Dermis microvascular lymphatic vessel endothelial cell (primary cell): ENCODE measurements at places on chromosomes 3 and 15.
A peak's percentile ranks its signal among the peaks of the same experiment; 100 is the strongest.

- DNase-seq: no peak
These were observed 25.5 kb downstream of the RFT1 start for GRCh38 chr3:53104762-53105161.

GRCh38 chr15:85570336-85570735 is 189.9 kb downstream of the AKAP13 start:
- DNase-seq: no peak

DNA sequence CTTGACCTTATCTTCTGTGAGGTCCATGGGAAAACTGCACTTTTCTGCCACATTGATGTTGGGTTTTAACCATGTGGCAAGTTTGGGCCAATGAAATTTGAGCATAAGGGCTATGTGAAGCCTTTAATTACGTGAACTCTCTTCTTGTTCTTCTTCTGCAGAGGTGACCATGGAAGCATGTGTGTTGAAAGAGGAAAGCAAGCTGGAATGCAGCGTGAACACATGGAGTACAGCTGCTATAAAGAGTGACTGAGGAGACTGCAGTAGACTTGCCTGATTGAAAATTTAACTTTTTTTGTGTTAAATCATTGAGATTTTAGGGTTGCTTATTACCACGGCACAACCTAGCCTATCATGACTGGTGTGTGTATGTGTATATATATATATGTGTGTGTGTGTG is 347.3 kb downstream of the ZIC1 start:
- no peak for DNase-seq

DNA sequence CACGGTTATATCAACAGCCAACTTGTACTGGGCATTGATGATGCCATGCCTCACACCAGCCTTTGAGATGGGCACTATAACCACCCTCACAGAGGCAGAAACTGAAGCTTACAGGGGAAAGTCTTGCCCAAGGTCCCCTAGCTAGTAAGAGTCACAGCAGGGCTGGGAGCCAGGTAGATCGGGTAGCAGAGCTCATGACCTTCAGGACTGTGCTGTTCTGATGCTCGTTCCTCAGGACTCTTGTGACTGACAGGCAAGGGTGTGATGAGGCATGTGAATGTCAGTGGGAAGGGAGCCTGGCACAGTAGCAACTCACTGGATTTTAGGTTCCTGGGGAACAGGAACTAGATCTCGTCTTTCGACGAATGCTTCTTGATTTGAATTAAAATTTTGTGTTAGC is 65.7 kb downstream of the RLBP1 start:
- DNase-seq: no peak

DNA sequence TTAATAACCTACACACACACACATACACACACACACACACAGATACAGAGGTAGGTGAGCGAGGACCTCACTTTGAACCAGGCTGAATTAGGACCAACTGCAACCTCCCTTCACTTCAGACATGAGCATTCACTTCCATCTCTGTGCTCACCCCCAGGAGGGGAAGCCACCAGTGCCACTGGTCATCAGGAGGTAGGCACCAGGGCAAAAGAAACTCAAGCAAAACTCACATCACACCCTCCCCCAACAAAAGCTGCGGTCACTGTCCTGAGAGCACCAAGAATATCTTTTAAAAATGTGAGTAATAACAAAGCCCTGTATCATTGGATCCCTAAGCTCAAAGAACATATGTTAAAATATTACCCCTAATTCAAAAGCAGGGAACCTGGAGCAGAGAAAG is 8.1 kb downstream of the FOXP1 start:
- no peak for DNase-seq

DNA sequence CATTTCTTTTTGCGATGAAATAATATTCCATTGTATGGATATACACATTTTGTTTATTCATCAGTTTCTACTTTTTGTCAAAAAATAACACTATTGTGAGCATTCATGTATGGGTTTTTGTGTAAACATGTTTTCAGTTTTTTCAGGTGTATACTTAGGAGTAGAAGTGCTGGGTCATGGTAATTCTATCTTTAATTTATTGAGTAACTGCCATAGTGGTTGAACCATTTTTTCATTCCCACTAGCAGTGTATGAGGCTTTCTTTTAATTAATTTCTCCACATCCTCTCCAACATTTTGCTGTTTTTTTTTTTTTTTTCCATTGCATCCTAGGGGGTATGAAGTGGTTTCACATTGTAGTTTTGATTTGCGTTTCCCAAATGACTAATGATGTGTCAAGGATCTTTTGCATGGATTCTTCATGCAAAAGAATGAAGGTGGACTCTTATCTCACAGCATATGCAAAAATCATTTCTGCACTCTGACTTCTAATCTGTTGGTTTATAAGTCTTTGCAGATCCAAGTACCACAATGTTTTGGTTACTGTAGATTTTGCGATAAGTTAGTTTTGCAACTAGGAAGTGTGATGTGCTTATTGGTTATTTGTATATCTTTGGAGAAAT is 12.6 kb downstream of the ATP2C1 start:
- no peak for DNase-seq

GRCh38 chr3:73351423-73352071 is 273.2 kb downstream of the PDZRN3 start:
- no peak for DNase-seq

GRCh38 chr15:74008901-74009300 is 14.4 kb downstream of the PML start:
- DNase-seq: no peak

DNA sequence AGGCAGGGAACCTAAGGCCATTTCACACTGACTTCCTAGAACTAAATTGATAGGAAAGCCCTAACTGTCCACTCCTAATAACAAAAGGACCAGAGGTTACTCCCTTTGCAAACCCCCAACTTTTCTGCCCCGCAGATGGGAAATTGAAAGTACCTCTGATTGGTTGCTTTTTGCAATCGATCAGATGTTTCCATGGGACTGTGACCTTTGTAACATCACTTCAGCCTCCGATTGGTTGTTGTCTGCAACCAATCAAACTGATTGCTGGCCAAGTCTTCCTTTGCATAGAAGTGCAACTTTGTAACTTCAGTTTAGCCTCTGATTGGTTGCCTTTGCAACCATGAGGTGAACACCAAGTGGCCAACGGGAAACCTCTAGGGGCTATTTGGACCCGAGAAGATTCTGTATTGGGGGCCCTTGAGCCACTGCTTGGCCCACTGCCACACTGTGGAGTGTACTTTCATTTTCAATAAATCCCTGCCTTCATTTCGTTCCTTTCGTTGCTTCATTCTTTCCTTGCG is 11.3 kb upstream of the KNL1 start:
- no peak for DNase-seq

DNA sequence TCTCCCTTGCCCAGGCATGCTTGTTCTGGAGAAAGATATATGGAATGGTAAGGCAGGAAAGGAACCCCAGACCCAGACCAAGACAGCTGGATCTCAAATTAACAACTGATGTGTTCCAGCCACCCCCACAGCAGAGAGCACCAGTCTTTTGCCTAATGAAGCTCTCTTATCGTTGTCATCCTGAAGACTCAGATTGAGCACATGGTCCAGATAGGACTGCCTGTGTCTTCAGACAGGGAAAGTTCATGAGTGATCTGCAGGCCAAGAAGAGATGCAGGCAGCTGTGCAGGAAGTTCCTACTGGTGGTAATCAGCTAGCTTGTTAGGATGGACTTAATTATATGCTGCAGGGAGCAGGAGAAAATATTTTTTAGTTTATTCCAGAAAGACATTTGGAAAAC is 53.3 kb downstream of the PPP2R3A start:
- no peak for DNase-seq

DNA sequence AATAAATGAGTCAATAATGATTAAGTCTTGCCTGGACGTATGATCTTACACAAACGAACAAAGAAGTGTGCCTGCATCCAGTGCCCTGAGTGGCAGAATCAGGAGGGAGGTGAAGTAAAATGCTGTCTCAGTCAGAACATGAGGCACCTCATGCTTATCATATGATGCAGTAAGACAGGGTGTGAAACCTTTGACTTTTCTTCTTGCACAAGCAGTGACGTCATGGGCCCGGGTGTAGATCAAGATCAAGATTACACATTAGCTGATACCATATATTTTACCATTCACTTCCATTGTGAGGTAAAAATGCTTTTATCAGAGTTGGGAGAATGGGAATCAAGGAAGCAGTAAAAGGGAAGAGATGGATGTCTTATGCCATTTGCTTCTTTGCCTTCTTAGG is 291.6 kb upstream of the PLSCR5 start:
- DNase-seq: no peak

GRCh38 chr15:63587527-63587926 is 9.7 kb upstream of the FBXL22 start:
- no peak for DNase-seq

GRCh38 chr3:120567370-120568201 is 28.6 kb upstream of the NDUFB4 start:
- no peak for DNase-seq

DNA sequence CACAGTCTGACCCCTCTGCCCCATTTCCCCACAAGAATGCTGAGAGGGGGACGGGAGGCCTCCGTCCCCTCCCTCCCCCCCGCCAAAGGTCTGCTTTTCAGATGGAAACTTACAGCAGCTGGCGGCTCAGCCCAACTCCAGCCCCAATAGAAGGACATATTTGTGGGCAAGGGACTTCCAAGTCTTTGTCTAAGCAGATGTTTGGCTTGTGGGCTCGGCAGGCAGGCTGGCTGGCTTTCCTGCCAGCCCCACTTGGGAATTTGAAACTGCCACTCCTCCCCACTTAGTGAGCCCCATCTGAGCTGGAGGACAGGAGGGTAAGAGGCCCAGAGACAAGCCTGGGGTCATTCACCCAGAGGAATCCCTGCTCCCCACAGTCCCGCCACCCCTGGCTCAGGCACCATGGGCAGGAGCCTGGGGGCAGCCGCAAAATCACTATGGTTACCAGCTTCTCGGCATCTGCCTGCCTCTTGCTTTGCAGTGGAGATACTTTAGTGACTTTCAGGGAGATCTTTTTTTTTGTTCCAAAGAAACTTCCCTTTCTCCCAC is 53.6 kb downstream of the LMCD1 start:
- DNase-seq: no peak

- peak; percentile 56 for DNase-seq
These were observed 61.2 kb upstream of the MCF2L2 start for GRCh38 chr3:183489455-183490210.

GRCh38 chr15:58544756-58545155 is 113.0 kb downstream of the LIPC start:
- no peak for DNase-seq

DNA sequence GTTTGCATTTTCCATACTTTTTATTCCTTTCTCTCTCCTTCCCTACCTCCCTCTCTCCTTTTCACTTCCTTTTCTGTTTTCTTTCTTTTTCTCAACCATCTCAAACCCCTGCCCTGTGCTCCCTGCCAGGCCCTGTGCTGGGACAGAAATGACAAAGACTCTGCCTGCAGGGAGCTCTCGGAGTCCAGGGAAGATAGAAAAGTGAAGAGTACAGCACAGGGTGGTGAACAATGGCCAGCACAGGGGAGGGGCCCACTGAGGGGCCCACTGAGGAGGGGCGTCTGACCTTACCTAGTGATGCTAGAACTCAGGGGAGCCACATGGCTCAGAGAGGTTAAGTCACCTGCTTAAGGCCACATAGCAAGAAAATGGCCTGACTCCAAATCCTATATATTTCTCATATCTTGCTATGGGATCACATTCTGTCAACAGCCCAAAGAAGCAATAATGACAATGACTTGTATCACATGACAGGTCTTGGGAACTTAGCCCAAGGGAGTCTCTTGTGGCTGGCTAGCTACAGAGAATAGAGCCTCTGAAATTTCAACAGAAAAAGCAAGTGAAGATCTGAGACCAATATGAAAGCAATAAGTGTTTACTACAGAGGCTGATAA is 44.3 kb upstream of the ATP2B2 start:
- no peak for DNase-seq

DNA sequence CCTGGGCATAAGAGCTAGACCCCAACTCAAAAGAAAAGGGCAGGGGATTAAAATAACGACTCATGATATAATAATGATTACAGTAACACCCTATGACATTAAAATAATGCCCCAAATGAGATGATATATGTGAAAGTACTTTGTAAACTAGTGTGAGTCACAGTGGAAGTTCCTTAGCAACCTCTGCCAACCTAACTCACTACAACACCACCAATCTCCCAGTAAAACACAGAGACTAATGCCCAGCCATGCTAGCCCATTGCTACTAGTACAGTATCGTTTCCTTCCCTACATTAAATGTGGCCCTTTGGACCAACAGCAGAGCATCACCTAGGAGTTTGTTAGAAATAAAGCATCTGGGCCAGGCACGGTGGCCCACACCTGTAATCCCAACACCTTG is 11.2 kb upstream of the ADAMTS7 start:
- peak; percentile 21 for DNase-seq

DNA sequence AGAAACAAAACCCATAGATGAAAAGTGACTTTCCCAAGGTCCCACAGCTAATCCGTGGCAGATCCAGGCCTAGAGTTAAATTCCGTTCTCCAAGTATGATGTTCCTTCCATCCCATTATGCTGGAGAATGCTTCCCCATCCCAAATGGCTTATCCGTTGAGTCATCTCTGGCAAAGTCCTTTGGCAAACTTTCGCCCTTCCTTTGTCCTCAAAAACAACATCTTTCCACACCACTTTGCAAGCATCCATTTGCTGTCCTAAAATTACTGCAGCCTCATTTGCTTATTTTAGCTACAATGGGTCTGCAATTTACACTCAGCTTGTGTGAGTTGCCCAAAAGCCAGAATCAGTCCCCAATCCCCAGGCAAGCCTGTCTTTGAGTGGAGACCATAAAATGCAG is 304.0 kb upstream of the TLE3 start:
- no peak for DNase-seq

- no peak for DNase-seq
These were observed 107.7 kb upstream of the SLC6A11 start for GRCh38 chr3:10708216-10708893.

GRCh38 chr15:69056365-69056764 is 41.9 kb downstream of the NOX5 start:
- DNase-seq: no peak

GRCh38 chr3:79572930-79573329 is 194.9 kb downstream of the ROBO1 start:
- DNase-seq: no peak

GRCh38 chr3:167929968-167930367 is 165.8 kb downstream of the GOLIM4 start:
- DNase-seq: no peak

- DNase-seq: no peak
These were observed 39.6 kb downstream of the SLCO2A1 start for GRCh38 chr3:133989936-133990702.

DNA sequence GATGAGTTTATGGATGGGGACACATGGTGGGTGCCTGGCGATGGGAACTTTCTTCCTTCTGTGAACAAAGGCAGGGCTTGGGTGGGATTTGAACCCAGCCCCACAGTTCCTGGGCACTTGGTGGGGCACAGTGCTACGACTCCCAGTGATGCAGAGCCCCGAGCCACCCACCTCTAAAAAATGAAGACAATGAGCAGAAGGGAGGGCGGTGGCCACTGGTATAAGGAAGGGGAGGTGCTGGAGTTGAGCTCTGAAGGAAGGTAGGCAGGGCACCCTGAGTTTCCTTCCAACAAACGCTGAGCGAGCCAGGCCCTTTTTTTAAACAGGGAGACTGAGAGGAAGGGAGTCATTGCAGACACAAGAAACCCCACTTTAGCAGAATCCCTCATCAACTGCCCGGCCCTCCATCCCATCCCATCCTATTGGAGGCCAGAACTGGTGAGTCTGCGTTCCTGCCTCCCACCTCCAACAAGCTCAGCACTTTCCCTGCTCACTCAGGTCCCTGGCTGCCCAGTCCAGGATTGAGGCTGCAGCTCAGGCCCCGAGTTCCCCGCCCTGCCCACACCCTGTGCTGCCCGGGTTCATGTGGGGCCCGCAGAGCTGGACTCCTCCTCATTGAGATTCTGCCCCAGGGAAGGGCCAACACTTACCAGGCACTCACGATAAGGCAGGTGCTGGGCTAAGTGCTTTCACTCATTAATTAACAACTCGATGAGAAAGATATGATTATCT is 57.3 kb downstream of the LINGO1 start:
- no peak for DNase-seq

GRCh38 chr3:24426896-24427295 is 67.8 kb downstream of the THRB start:
- no peak for DNase-seq
